HepG2 (cell line): ENCODE measurements at places on chromosomes 13 and 19. TPM values are rescaled to one million over a fixed set of nuclear protein-coding genes. Genes with fewer than 3 reads are reported as not detected.

DNA sequence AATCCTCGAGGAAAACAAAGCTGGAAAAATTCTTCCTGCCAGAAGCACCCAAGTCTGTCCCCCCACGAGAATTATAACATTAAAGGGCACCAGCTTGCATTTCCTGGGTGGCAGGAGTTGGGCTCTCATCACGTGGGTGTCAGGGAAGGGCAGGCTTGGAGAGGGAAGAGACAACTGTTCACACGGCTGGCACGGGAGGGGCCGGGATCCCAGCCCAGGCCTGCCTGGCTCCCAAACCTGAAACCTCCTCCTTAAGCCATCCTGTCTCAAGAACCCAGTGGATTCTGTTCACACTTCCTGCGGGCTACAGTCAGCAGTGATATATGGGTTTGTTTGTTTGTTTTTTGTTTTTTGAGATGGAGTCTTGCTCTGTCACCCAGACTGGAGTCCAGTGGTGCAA lies 12.2 kb downstream of the GRIK5 start:
- DNase-seq = no peak

The PLPP2 gene
- not detected in 2 replicates for total RNA-seq

The GDF15 gene
- 43.0 and 146 TPM in 2 replicates for total RNA-seq

DNA sequence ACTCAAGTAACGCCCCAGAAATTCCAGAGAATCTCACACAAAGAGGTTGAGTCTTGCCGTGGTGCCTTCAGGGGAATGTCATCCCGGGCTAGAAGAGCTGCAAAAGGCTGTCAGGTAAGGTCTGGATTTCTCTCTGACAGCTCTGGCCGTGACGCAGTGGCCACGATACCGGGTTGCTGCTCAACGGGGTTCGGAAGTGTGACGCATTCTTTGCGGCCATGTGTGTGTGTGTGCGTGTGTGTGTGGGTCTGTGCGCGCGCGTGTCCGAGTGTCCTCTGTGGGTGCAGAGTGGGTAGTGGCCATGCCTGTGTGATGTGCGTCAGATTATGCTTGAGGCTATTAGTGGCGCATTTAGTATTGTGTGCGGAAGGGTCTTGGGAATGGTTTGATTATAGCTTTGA lies 306 bp downstream of the ZNF540 start:
- DNase-seq = no peak

GRCh38 chr19:49744946-49745381 lies 18.1 kb downstream of the TSKS start:
- DNase-seq = no peak

- no peak for DNase-seq
Measured at GRCh38 chr13:65889368-65889767, 1340.8 kb downstream of the PCDH9 start.

GRCh38 chr19:38004521-38005223 lies 97.7 kb downstream of the SIPA1L3 start:
- DNase-seq = peak; percentile 42

The MYO1F gene
- 0.09 and 0.13 TPM in 2 replicates for total RNA-seq

- no peak for DNase-seq
Measured at GRCh38 chr19:47036097-47036651, 12.2 kb downstream of the TMEM160 start.

- no peak for DNase-seq
Measured at GRCh38 chr13:38044067-38044466, 174.5 kb upstream of the TRPC4 start.

The ATP4A gene
- total RNA-seq = 0.11 TPM in 1 of 2 replicates, not detected in the other

The PLA2G4C gene
- total RNA-seq = 0.87 and 1.7 TPM in 2 replicates

DNA sequence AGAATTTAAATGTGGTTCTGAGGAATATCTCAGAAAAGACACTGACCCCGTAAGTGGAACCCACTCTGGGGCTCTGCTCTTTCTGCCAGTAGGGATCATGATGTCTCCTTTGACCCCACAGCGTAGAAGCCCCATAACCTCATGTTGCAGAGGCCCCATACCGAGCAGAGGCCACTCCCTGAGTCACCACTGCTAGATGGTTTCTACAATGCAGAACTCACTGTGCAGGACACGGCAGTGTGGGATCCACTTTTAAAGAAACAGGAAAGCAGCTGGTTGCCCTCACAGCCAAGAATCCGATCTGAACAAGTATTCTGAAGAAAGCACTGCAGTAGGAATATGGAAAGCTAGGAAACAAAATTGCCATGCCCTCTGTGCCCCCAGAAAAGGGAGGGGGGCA lies 4.2 kb downstream of the SLC7A1 start:
- DNase-seq = no peak

The OR4F17 gene
- total RNA-seq = not detected in 2 replicates

GRCh38 chr19:33035461-33035860 lies 29.2 kb downstream of the RHPN2 start:
- DNase-seq = no peak

The ZNF439 gene
- total RNA-seq = 3.9 and 4.9 TPM in 2 replicates

The IRGC gene
- not detected in 2 replicates for total RNA-seq

- DNase-seq = no peak
Measured at GRCh38 chr19:28887920-28888618, 324.9 kb downstream of the UQCRFS1 start.

DNA sequence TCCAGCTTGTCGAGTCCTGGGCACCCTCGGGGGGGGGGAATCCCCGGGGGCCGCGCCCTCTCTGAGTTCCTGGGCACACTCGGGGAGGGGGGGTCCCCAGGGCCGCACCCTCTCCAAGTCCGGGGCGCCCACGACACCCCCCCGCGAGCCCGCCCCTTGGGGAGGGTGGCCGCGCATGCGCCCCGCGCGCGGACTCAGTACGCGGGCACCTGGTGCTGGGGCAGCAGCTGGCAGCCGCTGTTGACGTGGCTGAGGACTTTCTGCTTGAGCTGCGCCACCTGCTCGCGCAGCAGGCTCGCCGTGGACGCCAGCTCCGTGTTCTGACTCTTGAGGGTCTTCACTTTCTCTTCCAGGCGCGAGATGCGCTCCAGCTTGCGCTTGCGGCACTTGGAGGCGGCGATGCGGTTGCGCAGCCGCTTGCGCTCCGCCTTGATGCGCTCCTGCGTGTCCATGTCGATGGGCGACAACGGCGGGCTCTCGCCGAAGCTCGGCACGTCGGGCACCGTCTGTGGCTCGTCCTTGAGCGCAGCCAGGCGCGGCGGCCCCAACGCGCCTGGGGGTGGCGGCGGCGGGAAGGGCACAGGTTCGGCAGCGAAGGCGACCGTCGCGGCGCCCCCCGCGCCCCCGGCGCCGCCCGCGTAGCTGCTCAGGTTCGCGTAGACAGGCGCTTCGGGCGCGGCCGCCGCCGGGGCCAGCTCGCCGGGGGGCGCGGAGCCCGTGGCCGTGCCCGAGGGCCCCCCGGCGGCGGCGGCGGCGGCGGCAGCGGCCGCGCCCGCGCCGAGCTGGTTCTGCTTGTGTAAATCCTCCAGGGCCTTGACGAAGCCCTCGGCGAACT lies 958 bp downstream of the JUND start:
- DNase-seq = peak; percentile 52

The CDC42EP5 gene
- total RNA-seq = 0.83 and 1.6 TPM in 2 replicates

The MAG gene
- total RNA-seq = 0.80 and 1.3 TPM in 2 replicates

The KIRREL2 gene
- total RNA-seq = 2.2 and 2.4 TPM in 2 replicates

The PGLYRP1 gene
- total RNA-seq = not detected in 2 replicates

DNA sequence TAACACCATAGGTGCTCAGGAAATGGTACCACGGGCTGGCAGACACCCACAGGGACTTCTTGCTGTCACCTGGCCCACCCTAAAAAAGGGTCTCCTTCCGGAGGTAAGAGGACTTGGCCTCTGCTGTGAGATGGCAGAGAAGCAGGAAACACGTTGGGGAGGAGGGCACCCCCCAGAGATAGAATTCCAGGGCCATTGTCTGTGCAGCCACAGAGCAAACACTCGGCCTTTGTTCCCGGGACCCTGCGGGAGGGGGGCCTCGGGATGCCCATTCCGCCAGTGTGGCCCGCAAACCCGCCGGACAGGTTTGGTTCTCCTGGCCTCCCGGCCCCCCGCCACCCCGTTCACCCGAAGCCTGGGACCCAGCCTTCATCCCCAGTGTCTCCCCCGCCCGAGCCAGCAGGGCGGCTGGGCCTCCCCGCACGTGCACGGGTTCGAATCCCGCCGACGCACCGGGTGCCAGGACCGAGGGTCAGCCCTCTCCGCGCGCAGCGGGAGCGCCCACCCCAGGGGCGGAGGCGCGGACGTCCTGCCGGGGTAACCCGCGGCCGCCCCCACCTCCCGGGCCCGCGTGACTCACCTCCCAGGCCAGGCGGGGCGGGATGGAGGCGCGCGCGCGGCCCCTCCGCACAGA lies 714 bp downstream of the PLPP2 start:
- no peak for DNase-seq

The RNF126 gene
- total RNA-seq = 18.5 and 34.0 TPM in 2 replicates
